ENCODE measurements at places on chromosomes 4 and X.

DNA sequence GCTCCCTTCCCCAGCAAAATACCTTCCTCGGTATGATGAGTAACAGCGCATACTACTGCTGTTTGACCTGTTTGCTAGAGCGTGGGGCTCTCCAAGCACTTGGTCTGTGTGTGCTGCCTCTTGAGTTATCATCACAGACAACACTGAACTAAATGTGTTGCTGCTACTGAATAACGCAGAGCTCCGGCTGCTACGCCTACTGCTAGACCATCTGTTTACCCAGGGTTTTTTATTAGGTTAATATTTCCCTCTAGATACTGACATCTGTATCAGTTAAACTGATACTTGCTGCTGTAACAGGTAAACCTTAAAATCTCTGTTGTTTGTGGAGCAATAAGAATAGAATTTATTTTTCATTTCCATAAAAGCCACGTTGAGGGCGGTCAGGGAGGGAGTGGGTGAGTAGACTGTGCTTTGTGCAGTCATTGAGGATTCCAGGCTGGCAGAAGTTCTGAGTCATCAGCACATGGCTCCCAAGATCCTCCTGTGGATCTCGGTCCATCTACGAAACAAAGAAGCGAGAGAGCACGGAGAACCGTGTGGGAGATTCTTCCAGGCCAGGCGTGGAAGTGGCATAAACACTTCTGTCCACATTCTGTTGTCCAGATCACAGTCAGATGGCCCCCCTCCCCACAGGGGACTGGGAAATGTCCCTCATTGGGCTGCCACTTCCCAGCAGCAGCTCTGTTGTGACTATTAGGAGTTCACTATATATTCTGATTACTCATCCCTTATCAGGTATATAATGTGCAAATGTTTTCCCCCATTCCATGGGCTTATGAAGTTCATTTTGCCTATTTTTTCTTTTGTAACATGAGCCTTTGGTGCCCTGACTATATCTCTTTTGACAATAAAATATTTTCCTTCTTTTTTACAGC lies 14.1 kb downstream of the GRK4 start:
- DNase-seq, result no peak

DNA sequence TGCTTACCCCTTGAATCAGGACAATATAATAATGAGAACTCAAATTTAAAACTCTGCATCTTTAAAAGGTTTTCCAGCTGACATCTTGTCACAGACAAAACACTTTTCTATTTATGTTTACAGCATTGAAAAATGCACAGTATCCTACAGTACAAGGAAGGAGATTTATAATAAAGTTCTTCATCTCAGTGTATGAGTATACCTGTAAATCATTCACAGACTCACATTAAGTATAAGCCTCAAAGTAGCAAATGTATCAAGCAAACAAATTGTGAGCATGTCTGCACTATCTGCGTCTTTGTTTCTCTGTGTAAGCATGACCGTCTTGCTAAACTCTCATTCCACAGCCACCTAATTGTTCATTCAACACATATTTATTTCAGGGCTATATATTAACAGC lies 52.8 kb downstream of the PPP1R2C start:
- no peak for DNase-seq

DNA sequence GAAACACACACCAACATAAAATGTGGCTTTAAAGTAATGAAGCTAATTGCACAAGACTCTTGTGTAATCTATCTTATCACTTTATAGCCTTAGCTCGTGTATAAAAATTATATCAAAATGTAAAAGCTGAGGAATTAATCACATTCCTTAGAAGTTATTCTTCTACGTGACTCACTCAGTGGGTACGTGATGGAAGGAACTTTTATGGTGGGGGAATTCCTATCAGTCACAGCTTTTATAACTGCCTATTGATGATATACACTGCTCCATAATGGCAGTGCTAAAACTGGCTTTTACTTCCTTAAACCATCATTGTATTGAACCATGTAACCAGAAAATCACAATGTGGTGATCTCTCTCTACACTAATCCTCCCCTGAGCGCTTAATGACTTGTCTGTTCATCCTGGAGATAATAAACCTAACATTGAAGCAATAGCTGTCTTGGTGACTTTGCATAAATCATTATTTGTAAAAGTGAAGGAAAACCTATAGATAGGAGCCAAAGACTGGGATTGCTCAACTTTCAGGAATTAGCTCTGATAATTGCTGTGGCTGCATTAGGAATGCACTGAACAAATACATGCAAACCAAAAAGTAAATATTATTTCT lies 276.7 kb downstream of the GBA3 start:
- no peak for DNase-seq

DNA sequence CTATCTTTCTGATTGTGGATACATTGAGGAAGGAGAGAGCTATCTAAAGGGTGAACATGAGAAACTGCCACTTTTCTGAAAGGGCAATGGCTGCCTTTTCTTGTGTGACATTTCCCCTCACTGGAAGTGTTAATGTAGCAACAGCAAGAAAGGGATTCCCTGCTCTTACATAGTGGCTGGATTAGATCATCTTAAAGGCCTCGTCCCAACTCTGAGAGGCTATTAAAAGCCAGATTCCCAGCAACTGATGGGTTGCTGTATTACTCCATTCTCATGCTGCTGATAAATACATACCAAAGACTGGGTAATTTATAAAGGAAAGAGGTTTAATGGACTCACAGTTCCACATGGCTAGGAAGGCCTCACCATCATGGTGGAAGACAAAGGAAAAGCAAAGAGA lies 33.7 kb upstream of the ADH7 start:
- no peak for DNase-seq

GRCh38 chrX:129360175-129360574 lies 163.1 kb downstream of the SMARCA1 start:
- peak; percentile 60 for DNase-seq

DNA sequence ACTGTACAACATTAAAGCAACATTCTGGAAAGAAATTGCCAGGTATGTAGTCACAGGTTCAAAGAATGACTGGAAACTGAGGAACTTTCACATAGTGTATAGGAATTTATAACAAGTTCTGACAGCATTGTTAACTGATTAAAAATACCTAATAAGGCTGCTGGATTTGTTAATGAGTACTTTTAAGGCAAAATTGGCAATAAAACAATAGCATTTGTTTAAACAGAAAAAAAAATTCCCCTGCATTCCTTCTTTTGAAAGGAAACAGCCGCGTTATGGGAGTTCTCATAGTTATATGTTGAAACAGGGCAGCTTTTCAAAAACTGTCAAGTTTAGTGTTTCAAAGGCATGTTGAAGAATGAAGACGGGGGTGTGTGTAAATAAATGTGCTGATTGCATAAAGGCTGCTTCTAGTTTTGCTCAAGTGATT lies 282.5 kb upstream of the FAT1 start:
- DNase-seq, result no peak

- no peak for DNase-seq
Measured at GRCh38 chr4:53364624-53365023, 1.2 kb downstream of the SCFD2 start.

- DNase-seq, result no peak
Measured at GRCh38 chr4:118989098-118990080, 100.7 kb downstream of the SYNPO2 start.

DNA sequence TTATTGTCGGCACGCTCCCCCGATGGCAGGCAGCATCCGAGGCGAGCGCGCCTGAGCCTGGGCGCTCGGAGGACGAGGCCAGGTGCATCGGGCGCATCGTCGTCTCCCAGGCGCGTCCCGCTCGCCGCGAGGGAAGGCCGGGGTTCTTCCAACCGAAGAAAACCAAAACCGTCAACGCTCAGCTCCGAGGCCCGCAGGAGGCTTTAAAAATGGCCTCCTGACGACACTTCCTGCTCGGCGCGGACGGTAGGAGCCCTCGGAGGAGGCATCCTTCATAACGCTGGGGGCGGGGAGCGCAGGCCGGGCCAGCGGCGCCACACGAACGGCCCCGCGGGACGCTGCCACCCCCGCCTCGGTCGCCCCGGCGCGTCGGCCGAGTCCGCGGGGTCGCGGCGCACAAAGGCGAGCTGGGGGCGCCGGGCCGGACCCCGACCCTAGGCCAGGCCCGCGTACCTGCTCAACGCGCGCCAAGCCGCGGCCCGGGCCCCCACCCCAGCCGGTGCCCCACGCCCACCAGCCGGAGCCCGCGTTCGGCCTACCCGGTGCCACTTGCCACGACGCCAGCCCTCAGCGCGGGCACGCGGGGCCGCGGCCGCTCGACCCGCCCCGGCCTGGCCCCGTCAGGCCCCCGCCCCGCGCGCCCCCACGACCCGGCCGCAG lies 501 bp downstream of the ZNF518B start:
- peak; percentile 36 for DNase-seq

DNA sequence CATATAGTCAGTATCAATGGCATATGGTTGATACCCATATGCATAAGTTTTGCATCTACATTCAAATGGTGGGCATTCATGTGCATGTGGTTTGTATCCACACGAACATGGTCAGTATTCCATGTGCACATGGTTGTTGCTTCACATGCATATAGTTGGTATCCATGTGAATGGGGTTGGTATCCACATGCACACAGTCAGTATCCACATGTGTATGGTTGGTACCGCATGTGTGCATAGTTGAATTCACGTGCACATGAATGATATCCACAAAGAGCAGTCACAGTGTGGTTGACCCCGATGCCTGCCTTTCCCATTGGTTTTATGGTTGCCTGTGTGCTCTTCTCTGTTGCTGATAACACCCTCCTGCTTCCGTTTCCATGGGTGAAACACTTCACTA lies 427.9 kb downstream of the STIM2 start:
- no peak for DNase-seq

GRCh38 chr4:112327965-112328733 lies 31.0 kb downstream of the ALPK1 start:
- DNase-seq, result no peak

DNA sequence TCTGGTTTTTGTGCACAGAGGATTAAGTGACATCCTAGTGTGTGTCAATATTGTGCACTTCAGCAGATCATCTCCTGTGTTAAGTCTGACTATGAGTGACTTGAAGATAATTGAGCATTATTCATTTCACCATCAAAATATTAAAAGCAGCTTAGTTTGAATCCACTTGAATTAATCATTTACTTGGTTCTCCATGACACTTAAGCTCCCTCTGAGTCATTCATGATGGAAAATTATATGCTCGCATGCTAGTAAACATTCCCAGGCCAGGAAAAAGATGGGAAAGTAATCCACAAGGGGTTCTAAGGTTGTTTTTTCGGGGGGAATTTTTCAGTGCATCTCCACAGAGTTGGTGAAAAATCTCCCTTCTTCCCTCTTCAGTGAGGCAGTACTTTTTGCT lies 97.2 kb upstream of the EOLA2 start:
- DNase-seq, result no peak

- DNase-seq, result no peak
Measured at GRCh38 chr4:128358231-128358912, 70.8 kb upstream of the PGRMC2 start.

DNA sequence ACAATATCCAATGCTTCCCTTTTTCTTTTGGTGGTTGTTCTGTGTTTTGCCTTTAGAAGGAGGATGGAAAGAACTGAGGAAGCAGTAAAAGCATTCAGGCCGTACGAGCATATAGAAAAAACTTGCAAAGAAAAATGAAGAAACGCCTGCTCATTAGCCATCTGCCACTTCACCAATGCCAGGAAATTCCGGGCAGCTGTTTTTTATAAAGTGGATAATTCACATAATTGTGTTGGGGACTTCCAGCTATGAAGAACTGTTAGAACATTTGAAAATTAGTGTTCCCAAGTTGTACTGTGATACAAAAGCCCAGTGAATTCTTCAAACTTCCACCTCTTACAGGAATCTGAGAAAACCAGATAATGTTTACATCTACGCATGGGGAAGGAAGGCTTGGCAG lies 11.7 kb downstream of the RELL1 start:
- no peak for DNase-seq

DNA sequence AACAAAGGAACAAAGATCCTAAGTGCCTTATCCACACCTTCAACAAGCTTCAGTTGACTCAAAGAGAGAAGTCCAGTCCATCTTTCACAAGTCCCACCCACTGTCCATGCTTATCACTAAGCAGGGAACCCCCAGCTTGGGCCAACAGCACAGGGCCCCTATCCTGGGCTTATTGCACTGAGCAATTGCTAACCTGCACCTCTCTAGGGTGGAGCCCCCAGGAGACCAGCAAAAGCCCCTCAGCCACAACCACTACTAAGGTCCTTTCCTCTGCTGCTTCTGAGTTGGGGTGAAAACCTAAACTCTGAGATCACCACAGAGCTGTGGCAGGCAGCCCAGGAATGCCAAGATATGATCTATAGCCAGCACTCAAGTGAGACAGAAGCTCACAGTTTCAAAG lies 96.7 kb upstream of the PBDC1 start:
- DNase-seq, result no peak

GRCh38 chr4:140602714-140603113 lies 34.0 kb upstream of the UCP1 start:
- no peak for DNase-seq

DNA sequence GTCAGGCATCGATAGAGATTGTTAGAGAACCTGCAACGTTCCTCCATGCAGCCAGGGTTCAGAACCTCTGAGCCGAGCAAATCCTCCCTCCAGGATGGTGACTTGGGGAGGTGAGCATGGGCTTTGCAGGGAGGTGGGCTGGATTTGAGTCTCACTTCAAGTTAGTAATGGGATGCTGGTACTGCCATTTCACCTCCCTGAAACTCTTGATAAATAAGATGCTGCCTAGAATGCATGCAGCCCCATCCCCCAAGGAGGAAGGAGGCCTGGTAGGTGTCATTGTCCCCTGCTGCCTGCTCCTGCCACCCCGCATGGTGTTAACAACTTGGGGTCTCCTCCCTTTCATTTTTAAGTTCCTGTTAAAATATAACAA lies 35.7 kb upstream of the SLC2A9 start:
- no peak for DNase-seq

- no peak for DNase-seq
Measured at GRCh38 chrX:83469551-83469950, 38.5 kb upstream of the POU3F4 start.

DNA sequence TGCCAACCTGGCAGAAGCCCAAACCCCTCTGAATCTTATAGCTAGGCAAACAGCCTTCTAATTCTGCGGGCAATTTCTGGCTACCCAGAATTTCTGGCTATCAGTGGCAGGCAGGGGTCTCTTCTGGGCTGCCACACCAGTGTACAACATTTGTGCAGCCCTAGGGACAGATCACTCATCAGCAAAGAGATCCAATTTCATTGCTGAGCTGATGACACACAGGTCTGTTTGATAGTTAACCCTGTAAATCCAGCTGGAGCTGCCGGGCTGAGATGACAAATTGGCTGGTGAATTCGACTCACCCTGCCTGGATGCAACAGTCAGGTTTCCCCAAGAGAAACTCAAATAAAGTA lies 2.4 kb downstream of the MID1 start:
- no peak for DNase-seq

All from stimulated activated CD4-positive, alpha-beta T cell treated with anti-CD3 and anti-CD28 coated beads, Interleukin-12 subunit alpha, Interleukin-12 subunit beta, amount 100 ng/mL, for 48 hours (primary cell).